ENCODE measurements at places on chromosomes 12 and 14.

DNA sequence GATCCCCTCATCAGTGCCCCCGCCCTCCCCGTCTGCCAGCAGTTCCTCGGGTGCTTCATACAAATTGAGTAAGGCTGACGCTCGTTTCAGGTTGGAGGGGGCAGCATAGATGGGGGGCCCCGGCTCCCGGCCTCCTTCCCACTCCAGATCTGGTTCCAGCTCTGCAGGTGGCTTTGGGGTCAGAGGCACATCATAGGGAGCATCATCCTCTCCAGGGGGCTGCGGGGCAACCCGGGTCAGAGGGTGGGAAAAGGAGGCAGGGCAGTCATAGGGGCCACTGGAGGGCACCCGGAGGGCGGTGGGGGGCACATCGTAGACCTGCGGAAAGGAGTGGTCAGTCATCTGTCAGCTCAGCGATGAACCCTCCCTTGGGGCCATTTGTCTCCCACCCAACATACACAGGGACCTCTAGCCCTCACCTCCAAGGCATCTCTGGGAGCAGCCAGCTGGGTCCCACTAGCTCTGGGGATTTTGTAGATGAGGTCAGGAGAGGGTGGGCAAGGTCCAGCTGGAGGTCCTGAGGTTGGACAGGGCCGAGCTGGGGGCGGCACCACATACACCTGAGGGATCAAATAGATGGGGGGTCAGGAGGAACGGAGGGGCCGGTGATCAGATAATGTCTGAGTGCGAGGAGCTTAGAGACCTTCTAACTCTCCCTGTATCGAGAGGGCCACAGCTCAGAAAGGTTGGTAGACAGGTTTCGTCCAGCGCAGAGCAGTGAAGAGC is 5.1 kb downstream of the EFS start:
- DNase-seq = no peak

GRCh38 chr12:49553512-49554088 is 14.3 kb downstream of the MCRS1 start:
- DNase-seq = peak; percentile 33

DNA sequence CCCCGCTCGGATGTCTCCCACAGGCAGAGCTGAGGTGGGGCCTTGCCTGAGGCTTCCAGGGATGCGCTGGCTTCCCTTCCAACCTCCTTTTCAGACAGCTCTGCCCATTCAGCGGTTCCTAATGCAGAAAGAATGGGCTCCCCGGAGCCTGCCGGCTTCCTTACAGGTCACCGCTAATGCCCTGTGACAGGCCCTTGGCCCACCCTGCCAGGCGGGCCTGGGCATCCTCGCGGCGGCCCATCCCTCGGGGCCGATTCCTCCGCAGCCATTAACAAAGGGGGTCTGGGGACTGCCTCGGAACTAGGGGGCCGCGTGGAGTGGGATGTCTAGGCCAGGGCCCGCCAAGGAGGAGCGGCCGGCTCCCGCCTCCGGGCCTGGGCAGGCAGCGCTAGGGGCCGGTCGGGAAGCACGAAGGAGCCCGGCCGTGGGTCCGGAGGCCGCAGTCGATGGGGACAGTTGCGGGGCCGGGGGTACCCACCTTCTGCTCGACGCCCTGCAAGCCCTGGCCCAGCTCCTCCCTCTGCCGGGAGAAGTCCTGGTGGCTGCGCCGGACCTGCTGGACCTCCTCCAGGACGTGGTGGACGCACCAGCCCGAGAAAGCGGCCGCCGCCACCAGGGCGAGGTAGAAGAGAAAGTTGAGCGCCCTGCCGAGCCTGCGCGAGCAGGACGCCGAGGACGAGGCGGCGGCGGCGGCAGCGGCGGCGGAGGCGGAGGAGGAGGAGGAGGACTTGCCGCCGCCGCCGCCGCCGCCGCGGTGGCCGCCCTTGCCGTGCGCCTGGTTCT is 738 bp downstream of the CKAP4 start:
- DNase-seq = peak; percentile 60

DNA sequence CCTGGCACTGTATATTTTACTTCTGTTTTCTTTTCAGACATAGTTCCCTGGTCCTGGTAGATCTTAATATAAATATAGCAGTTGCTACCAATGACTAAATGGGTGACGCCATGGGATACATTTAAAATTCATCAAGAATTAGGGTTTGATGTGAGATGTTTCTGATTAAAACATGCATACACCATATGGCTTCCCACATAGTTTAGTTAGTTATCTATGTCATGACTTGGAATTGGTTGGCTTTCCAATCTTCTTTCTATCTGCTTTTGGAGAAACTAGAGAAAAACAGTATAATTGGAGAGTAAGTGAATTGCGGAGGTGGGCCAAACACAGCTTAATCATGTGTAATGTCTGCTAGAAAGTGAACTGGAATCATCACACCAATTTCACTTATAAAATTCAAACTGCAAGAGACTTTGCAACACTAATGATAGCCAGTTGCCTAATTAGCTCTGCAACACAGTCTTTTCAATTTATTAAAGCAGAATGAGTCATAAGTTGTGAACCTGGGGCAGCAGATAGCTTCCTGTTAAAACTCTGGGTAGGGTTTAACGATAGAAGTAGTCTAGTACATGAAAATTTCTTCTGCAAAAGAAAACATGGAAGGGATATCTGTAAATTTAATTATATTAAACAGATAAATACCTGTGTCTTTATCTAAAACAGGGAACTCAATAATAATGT is 295.2 kb downstream of the SLC16A7 start:
- DNase-seq = no peak

DNA sequence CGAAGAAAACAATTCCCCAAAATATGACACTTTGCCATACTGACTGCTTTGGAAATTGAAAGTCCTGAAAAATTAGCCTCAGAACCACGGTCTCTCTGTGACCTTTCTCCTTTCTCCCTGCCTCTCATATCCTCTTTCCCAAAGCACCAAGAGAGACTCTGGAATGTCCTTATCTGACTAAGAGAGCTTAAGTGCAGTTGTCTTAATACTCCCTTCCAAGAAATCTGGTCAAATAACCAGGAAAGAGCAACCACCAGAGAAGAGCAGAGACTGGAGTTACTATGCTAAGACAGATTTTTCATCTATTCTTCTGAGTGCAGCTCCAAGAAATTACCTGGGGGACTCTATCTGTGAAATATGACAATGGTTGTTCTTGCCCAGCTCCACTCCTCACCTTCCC is 10.5 kb upstream of the BTG1 start:
- no peak for DNase-seq

DNA sequence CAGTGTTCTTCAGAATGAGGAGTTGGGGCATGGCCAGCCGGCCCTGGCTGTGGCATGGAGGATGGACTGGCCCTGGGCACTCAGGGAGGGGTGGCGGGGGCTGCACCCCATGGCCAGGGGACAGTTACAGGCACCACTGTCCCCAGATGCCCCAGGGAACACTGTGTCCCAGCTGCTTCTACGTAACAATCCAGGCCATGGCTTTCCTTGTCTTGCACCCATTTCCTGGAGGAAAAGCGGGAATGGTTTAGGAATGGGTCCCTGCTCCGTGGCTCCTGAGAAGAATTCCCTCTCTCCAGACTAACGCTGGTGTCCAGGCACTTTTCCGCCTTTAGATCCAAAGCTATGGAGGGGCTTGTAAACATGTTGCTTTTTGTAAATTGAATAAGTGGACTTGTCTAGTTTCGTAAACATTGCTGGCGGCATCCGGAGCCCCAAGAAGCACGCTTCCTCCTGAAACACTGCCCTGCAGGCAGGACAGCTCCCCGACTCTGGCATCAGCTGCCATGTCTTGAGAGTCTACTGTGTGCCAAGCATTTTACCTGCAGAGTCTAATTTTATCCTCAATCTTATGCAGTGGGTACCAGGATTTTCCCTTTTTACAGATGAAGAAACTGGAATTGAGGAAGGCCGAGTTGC is 238.3 kb downstream of the SLC41A2 start:
- no peak for DNase-seq
